NCI-H1417 treated with DMSO at 0.1 percent for 48 hours (cell line): ENCODE measurements at places on chromosomes 11 and 22.

DNA sequence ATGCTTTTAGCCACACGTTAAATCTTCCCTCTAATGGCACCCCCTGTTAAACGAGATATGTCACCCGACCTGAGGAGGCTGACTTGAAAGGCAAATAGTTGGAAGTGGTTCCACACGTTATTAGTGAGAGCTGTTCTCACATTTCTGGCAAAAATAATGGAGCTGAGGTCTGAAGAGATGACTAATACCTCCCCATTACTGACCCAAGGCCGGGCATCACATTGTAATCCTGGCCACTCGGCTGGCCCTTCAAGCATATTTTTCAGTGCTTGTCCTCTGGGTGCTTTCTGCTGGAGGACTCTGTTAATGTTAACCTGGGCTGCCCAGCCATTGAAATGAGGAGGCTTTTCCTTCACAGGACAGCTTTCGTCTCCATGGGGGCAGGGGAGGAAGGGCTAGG, 260.0 kb upstream of the CADM1 start:
- DNase-seq = no peak

DNA sequence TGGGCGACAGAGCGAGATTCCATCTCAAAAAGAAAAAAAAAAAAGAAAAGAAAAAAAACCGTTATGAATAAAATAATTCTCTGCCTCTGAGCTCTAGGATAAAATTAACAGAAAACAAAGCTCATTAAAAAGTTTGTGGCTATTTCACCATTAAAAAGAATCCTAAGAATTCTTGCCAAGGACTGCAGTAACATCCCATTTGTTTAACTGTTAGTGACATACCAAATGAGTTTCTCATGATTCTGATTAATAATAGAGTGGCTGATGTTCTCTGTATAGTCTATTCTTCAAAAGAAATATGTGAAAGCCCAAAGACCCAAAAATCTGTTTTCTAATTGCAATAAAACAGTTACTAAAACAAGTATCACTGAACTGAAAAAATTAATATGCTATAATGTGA, 19.7 kb downstream of the CLNS1A start:
- no peak for DNase-seq

DNA sequence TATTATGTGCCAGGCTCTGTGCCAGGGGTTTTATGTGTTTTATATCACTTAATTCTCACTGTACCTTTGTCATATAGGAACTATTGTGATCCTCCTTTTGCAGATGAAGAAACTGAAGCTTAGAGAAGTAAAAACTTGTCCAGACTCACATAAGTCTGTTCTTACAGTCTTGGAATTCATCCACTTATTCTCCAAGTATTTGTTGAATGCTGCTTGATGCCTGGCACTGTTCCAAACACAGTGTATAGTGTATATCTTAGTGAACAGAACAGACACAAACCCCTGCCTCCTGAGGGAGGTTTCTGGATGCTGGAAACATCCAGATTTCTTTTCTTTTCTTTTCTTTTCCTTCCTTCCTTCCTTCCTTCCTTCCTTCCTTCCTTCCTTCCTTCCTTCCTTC, 29.0 kb upstream of the FGF3 start:
- DNase-seq = no peak

DNA sequence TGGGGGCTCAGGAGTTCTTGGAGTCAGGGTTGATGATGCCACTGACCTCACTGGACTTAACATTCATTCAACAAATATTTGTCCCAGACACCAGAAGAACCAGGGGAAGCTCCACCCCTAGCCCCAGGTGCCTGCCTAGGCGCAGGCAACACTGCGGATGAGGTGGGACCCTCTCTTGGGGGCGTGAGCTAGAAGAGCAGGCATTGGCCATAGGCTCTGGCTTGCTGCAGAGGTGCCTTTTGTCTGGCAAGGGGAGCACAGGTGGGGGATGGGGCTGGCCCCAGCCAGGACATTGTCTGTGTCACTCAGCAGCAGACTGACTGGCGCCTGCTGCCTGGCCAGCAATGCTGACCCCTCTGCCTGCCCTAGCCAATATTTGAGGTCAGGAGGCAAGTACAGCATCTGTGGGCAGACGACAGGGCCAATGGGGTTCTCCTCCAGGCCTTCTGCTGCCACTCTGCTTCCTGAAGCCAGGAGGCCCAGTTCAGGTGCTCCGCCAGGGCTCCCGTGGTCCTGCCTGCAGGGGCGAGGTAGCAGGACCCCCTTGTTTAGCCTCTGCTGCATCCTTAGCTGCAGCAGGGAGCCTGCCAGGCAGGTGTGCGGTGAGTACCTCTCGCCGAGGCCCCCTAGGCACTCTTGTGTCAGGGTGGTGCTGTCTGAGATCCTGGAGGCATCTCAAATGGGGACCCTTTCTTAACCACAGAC, 4.0 kb downstream of the LINC01488 start:
- DNase-seq = no peak

DNA sequence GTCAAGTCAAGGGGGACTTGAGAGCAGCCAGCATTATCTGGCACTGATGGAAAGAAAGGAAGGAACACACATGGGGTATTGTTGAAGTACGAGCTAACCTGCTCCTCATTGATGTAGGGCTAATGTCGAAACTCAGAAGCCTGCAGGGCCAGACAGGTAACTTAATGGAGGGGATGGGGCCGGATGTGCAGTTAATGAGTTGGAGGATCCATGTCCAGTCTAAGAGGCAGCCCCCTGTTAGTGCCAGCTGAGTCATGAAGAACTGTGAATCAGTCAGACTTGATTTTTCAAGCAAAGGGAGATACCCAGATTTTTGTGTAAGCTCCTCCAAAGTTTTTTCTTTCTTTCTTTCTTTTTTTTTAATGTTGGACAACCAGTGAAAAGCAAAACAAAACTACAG, 65.6 kb downstream of the CECR2 start:
- DNase-seq = no peak

DNA sequence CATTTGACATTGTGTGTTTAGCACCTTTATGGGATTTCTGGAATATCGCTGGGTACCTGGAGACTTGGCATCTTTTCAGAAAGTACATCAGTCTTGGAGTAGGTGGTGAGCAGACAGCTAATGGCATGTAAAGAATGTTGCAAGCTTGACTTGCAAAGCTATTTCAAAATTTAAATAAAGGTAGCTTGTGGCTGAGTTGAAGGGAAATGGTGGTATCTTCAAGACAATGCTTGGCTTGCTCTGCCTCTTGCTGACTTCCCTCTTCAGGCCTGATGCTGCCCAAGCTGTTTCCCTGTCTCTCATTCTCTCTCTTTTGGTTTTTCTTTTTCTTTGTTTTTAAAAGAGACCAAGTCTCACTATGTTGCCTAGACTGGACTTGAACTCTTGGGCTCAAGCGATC, 13.2 kb downstream of the ZNRF3 start:
- no peak for DNase-seq

DNA sequence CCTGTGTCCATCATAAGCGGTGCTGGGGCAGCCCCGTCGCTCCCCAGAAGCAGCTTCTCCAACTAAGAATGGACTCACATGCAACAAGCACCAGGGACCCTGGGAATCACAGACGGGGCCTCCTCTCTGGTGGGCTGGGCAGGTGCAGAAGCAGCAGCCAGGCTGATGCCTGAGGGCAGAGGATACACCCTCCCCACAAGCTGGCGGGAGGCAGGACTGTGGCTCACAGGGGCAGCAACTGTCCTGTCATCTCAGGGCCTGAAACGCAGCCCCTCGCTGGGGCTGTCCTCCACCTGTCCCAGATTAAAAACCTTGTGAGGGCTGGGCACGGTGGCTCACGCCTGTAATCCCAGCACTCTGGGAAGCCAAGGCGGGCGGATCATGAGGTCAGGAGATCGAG, 3.1 kb upstream of the SBF1 start:
- DNase-seq = no peak

GRCh38 chr22:44201665-44202064, 20.9 kb downstream of the PARVG start:
- DNase-seq = no peak

- no peak for DNase-seq
Measured at GRCh38 chr22:31229402-31230079, 17.4 kb downstream of the LIMK2 start.

DNA sequence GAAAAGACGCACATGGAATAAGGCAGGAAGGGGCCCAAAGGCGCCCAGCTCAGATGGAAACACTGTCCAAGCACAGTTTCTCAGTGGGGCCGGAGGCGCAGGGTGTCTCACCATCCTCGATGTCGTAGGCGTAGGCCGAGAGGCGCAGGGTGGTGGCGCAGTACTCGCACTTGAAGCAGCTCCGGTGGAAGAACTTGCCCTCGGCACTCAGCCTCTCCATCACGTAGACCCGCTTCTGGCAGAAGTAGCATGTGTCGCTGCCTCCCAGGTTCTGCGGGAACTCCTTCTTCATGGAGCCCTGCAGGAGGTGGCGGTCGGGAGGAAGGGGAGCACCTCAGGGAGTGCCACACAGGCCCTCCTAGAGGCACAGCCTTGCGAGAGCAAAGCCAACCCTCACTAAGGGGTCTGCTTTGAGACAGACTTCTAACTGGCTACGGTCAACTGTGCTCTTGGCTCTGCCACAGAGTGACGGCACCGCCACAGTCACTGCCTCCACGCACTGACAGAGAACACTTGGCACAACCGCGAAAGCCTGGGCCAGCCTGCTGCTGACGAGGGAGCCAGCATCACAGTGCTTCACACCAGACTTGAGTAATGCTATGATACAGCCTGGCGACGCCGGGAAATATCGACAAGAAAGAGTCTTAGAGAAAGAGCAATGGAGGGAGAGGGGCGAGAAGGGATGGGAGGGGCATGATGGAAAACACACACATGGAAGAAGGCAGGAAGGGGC, 97.6 kb upstream of the BID start:
- DNase-seq = no peak

- peak; percentile 43 for DNase-seq
Measured at GRCh38 chr11:116610190-116610589, 162.6 kb downstream of the BUD13 start.

DNA sequence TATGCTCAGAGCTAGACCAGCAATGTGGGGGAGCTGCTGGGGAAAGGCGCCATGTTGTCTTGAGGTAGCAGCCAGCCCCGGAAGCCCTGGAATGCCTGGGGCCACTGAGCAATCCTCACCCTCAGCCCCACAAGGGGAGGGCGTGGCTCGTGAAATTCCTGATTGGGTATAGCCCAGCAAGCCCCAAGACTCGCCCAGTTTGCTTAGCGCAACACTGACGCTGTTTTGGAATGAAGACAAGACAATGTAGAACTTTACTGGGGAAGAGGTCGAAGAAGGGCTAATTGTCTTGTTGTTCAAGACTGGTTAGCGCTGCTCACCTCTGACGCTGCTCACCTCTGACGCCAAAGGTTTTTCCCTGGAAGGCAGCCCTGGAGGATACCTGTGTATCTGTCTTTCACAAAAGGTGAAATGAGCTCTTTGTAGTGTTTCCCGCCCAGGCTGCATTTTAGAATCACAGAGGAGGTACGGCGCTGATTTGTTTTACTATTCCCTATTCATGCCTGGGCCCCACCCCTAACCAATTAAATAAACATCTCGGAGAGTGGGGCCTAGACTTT, 47.6 kb downstream of the ST3GAL4 start:
- DNase-seq = no peak

- DNase-seq = no peak
Measured at GRCh38 chr11:61056981-61057380, 45.3 kb upstream of the CD5 start.

DNA sequence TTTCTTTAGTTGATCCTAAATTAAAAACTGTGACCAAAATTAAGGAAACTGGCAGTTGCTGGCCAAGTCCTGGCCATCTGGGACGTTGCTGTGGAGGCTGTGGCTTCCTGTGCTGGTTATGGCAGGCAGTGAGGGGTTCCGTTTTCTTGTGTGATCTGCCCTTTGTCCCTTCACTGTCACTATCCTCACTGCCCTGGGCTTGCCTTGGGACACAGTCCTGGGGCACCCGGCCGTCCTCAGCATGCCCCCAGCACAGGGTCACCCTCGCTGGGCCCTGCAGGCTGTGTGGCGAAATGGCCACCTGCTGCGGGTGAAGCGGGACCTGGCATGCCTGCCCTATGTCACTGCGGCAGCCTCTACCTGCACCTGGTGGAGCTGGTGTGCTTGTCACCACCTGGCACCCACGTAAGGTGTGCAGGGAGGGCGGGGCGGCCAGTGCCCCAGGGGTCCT, 52.5 kb upstream of the SLC22A12 start:
- DNase-seq = no peak

GRCh38 chr22:47200273-47201051, 438.0 kb downstream of the TBC1D22A start:
- no peak for DNase-seq

DNA sequence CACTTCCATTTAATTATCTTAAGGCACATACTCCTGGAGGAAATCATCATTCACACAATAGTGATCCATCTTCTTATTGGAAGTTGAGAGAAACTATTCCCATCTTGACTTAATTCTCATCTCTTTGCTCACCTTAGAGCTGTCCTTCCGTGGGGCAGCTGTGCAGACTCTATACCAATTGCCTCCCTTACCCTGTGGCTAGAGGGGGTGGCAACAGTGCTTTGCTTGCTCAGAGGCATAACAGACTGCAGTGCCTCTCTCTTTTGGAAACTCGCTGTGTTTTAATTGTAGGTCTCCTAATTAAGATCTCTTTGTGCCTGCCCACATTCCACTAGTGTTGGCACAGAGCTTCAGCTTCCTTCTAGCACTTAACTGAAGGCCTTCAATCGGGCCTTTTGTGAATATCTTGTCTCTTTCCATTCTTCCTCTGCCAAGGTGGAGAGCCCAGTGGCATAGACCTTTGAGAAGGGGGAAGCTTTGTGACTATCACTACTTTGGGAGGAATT, 5.5 kb downstream of the KMT2A start:
- no peak for DNase-seq

DNA sequence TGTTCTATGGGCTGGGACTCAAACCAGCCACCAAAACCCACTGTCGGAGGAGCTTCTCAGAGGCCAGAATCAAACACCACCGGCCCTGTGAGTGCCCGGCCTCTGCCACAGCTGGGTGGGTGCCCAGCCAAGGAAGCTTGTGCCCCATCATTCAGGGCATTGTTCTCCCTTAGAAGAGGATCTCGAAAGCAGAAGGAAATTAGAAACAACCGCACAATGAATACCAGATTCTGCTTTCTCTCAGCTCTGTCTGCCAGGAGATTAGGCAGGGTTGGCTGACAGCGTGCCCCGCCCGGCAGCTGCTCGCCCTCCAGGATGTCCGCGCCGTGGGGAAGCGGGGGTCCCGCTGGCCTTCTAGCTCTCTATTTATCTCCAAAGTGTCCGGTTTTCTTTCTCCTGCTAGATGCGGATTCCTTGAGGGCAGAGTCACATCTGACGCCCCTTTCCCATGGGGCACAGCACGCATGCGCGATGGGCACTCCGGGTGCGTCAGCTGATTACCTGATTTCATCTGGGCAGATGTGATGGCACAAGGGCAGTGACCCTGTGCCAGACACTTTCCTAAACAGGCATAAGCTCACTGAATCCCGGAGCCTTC, 25.5 kb downstream of the SCGB1A1 start:
- DNase-seq = no peak

DNA sequence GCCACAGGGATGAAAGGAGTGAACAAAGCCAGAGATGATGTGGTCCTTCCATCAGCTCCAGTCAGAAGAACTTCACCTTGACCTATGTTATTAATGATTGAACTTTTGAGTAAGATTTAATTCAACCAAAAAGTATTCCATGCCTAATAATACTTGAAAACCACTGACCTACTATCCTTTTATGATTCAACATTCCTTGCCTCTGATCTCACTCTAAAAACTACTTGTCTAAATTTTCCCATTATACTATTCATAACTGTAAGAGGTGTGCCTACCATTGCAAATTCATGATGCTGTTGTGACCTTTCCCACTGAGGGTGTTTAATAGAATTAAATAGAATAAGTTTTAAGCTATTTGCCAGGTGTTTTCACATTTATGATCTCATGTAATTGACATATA, 164.7 kb upstream of the GUCY1A2 start:
- no peak for DNase-seq
